Smooth muscle cell of trachea (primary cell): ENCODE measurements at places on chromosomes 12 and 14. TPM values are rescaled to one million over a fixed set of nuclear protein-coding genes. Genes with fewer than 3 reads are reported as not detected.

The AQP2 gene
- not detected in 2 replicates for total RNA-seq

The DIABLO gene
- 79.4 and 83.3 TPM in 2 replicates for total RNA-seq

The ZDHHC22 gene
- not detected in 2 replicates for total RNA-seq

The KRT78 gene
- total RNA-seq, result not detected in 2 replicates

The ADCY6 gene
- total RNA-seq, result 44.5 and 72.6 TPM in 2 replicates
